ENCODE measurements at places on chromosomes 5 and 9.

DNA sequence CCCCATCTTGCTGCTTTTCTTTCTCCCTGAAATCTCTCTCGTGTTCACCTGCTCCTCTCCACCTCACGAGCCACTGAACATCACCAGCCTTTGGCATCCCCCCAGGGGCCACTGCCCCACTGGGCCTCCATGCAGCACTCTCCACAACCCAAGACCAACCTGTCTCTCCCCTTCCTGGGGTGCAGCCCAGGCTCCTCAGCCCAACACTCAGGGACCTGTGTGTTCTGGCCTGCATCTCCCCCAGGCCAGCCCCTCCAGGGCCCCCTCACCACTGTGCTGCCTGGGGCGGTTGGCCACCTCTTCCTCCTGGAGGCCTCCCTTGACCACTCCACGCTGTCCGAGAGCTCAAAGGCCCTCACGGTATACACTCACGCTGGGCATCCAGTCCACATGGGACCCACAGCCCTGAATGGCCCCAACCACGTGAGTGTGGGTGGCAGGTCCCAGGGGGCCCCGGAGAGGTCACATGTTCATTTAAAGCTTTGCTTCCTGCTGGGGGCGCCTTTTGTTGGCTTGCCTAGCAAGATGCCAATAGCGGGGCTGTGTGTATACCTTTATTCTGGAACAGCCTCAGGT lies 453 bp upstream of the DOK3 start:
- DNase-seq: peak; percentile 38

DNA sequence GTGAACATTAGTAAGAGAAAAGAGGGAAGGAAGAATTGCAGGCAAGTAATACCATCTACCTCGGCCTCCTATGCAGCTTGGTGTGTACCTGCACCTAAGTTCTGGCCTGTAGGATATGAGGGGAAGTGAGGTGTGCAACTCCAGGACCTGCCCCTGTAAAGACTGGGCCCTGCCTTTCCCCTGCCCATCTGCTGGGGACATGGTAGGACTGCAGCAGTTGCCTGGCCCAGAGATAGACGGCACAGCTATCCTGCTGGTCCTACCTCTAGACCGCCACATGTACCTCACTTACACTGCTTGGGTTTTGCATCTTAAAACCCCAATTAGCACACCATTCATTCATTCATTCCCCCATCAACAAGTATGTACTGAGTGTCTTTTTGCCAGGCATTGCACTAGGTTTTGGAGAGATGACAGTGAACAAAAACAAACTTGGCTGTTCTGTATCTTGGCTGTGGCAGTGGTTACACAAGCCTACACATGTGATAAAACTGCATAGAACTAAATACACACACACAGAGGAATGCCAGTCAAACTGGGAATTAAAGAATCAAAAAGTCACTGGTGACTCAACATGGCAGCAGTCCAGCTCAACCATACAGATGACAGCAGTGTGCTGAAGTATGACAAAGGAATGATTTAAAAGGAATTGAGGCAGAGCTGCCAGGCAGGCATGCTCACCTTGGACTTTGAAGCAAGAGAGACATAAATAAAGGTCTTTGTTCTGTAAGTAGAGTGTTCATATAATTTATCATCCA lies 23.3 kb upstream of the MGAT1 start:
- DNase-seq: no peak

DNA sequence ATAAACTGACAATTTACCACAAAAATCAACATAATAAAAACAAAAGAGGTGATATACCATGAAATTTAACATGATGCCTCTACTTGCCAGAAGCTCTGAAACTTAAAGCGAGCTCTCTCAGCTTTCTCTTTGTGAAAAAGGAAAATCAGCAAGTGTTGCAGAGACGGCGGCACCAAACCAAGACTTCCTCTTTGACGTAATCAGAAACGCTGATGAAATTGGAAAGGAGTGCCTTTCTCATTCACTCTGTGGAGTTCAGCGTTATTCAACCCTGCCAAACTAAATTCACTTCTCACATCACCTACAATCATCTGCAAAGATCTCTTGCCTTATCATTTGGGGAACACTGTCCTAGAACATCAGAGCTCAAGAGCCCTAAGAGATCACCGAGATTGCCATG lies 32.2 kb downstream of the ANXA6 start:
- DNase-seq: no peak

- no peak for DNase-seq
Measured at GRCh38 chr9:96478829-96479371, 28.9 kb downstream of the HABP4 start.

GRCh38 chr9:137441289-137441934 lies at the start of gene ENTPD8:
ENTPD8 (minus strand) TSS chr9:137441357; CDS start chr9:137438285, 3,072 bp downstream.
- no peak for DNase-seq

DNA sequence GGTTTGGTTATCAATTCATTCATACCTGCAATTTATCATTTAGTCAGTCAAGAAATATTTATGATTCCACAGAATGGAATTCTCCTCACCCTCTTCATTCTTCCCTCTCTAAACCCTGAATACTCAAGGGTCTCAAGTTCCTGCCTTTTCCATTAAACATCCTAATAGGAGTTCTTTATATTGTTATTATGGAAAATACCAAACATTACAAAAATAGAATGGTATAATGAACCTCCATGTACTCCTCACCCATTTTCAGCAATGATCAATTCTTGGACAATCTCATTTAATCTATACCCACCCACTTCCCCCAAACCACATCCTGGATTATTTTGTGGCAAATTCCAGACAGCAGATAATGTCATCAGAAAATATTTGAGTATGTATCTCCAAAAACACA lies 74.5 kb downstream of the ADAMTS12 start:
- no peak for DNase-seq

DNA sequence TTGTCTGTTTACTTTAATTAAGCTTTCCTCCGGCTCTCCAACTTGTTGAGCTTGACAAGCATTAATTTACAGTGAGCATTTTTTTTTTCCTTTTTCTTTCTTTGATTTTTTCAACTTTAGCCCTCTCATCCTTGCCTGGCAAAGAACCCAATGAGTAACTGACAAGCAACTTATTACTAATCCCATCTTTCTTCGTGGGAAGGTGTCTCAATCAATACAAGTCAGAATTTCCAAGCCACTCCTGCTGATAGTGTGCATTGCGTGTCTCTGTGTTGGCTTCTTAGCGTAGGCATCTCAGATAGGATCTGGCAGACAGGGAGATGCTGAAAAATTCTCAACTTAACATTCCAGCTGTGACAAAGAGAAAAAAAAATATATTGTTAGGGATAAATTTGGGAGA lies 527.7 kb upstream of the WWC1 start:
- no peak for DNase-seq

GRCh38 chr9:36946653-36947052 lies 87.4 kb downstream of the PAX5 start:
- no peak for DNase-seq

DNA sequence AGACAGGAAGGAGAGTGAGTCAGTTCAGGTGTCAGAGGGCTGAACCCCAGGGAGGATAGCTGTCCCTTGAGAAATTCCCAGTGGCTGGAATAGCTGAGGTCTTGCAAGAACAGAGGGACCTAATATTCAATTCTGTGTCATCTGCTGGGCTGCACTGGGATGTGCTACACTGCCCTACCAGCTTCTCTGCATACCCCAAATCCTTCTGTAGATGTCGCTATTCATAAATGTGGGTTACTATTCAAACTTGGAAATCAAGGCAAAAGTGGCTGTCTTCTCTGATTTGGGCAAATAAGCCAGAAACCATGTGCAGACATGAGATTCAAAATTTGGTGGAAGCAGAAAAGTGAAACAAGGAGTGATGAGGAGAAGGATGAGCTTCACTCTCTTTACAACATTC lies 16.3 kb downstream of the TNFSF8 start:
- no peak for DNase-seq

DNA sequence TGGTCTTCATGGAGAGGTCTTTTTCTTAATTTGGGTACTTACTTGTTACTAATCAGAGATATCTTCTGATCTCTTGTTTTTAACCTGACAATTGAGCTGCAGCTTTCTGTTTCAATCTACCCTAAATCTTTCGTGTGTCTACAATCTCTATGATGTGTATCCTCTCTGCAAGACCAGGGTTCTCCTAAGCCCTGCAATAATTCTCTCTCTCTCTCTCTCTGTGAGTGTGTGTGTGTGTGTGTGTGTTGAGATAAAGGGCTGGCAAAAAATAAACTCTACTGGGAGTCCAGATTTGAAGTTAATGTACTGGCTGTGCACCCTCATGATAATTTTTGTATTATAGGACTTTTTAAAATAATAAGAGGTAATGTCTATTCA lies 57.8 kb upstream of the FBXL7 start:
- DNase-seq: no peak

- DNase-seq: no peak
Measured at GRCh38 chr9:76605321-76605900, 146.4 kb downstream of the GCNT1 start.

DNA sequence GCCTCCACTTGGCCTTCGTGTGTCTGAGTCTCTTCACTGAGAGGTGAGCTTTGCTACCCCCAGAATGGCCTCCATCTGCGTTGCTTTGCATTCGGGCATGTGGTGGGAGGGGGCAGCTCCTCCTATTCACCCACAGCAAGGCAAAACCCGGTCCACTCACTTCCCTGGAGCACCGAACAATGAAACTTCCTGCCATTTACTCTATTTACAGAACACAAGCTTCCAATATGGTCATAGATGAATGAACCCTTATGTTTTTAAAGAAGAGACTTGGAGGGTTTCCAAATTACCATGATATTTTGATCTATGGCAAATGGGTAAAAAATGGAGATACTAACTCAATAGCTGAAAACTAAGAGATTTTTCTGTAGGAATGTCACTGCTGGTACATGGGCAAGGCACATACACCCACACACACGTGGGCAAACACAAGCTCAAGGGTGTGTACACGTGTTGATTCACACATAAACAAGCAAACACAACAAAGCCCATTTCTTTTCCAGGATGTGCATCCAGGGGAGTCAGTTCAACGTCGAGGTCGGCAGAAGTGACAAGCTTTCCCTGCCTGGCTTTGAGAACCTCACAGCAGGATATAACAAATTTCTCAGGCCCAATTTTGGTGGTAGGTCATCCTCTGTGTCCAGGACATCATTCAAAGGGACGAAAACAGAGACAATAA lies 5.2 kb downstream of the GABRP start:
- no peak for DNase-seq

- DNase-seq: no peak
Measured at GRCh38 chr5:150066436-150066835, 19.9 kb downstream of the CSF1R start.

- no peak for DNase-seq
Measured at GRCh38 chr5:14526493-14526892, 55.1 kb upstream of the OTULINL start.

GRCh38 chr5:37777432-37778130 lies 62.3 kb downstream of the GDNF start:
- no peak for DNase-seq

- DNase-seq: no peak
Measured at GRCh38 chr5:149088686-149089085, 25.8 kb upstream of the SH3TC2 start.

- DNase-seq: peak; percentile 45
Measured at GRCh38 chr9:3525096-3525835, 535 bp downstream of the RFX3 start.

- DNase-seq: no peak
Measured at GRCh38 chr9:8337834-8338766, 538.5 kb upstream of the DMAC1 start.

GRCh38 chr9:12882430-12882829 lies 107.6 kb downstream of the LURAP1L start:
- DNase-seq: no peak

DNA sequence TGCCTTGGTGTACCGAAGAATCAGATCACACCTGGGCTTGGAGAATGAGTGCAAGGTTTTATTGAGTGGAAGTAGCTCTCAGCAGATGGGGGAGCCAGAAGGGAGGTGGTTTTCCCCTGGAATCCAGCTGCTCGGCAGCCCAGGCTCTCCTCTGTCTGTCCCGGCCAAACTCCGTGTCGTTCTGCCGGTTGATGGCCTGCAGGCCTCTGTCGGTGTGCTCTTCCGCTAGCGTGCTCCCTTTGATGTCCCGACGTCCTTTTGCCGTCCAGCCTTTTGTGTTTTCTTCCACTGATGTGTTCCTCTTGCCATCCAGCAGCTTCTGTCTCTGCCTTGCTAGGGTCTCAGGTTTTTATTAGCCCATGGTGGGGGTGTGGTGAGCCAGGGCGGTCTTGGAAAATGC lies 28.0 kb upstream of the MIER3 start:
- no peak for DNase-seq

DNA sequence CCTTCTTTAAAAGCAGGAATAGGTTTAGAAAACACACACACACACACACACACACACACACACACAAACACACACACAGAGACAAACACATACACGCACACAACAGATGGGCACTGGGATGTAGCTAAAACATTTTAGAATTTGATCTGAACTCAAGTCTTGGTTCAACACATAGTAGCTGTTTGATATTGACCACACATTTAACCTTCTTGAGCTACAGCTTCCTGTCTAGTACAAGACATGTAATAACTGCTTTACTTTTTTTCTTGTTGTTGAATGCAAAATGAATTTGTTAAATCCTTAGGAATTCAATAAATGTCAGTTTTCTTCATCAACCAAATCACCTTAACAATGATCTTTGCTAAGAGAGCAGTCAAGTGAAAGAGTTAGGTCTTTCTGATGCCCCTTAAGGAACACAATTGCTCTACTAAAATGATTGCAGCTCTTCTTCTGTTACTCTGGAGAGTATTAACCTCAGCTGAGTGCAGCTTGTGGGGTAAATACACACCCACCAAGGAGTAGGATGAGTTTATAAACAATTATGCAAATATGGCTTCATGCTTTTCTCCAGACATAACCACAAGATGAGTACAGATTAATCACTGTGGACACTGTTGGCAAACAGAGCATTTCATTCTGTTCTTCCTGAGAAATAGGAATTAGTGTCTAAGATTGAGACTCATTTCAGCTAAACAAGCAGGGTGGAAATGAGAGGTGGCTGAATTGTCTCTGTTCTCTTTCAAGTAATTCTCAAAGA lies 302.9 kb upstream of the PAPPA start:
- no peak for DNase-seq

DNA sequence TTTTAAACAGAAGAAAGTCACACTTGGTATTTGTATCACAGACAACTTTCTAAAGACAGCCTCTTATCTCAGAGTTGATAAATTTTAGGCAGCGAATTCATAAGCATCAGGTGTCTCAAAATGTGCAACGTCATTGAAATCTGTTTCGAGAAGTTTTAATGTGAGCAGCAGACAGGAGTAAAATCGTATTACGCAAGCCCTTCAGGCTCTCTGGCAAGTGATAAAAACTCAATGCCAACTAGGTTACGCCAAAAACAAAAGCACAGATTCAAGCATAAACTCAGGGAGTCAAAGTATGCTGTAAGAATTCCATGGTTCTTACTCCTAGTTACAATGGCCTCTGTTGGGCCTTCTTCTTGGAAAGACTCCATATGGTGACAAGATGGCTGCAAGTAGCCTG lies 244.7 kb downstream of the SEMA5A start:
- no peak for DNase-seq

DNA sequence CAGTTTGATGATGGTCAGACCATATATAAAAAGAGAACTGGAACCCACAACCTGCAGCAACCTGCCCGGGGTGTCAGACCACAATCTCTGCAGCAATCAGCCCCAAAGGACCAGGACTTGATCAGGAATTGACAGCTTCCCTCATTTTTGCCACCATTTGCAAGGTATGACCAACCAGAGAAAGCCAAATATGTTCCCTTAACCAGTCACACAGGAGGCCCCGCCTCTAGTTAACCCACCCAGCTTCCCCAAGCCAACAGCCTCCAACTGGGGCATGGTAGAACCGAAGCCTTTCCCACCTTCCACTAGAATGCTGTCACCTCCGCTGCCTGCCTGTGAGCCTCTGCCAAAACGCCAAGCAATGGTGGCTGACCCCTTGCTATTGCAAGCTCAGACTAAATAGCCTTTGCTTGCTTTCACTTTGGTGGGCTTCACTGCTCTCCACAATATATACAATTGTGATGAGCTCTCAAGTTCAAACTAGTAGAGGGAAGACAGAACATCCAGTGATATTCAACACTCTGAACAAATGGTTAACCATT lies 86.3 kb downstream of the AK8 start:
- DNase-seq: no peak
